Cardiac muscle cell (in vitro differentiated cells and primary cell): ENCODE measurements at places on chromosomes 3 and 15. TPM values are rescaled to one million over a fixed set of nuclear protein-coding genes. Genes with fewer than 3 reads are reported as not detected.

ISL2 gene
- not detected in 2 replicates for total RNA-seq

DNA sequence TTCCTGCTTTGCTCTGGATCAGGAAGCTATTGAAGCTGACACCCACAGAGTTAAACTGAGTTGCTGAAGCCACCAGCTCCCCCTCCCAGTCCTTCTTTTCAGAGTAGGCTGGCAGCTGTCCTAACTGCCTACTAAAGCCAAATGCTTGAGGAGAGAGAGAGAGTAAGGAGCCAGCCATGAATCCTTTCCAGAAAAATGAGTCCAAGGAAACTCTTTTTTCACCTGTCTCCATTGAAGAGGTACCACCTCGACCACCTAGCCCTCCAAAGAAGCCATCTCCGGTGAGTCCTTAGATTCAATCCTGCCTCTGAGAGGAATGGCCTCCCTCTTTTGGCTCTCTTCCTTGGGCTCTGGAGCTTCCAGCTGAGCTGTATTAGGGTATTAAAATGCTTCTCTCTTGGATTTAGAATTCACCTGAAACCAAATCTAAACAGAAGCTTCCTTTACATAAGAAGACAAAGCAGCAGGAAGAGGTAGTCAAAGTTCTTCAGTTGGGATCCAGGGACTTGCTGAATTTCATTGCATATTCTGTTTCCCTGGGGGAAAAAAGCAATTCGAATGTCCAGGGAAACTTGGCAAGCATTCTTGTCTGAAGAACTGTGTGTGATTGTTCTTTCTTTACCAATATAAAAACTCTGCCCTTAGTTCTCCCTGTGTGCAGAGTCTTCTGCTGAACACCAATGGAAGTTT is at the start of gene SLC15A2:
SLC15A2 (plus strand) TSS at position 101 of the 690 bp plus-strand sequence; CDS start at position 177, 76 bp downstream.
- DNase-seq, result peak; percentile 31

GRCh38 chr15:42863572-42864239 is 56.9 kb downstream of the TTBK2 start:
- peak; percentile 8 for DNase-seq

DNA sequence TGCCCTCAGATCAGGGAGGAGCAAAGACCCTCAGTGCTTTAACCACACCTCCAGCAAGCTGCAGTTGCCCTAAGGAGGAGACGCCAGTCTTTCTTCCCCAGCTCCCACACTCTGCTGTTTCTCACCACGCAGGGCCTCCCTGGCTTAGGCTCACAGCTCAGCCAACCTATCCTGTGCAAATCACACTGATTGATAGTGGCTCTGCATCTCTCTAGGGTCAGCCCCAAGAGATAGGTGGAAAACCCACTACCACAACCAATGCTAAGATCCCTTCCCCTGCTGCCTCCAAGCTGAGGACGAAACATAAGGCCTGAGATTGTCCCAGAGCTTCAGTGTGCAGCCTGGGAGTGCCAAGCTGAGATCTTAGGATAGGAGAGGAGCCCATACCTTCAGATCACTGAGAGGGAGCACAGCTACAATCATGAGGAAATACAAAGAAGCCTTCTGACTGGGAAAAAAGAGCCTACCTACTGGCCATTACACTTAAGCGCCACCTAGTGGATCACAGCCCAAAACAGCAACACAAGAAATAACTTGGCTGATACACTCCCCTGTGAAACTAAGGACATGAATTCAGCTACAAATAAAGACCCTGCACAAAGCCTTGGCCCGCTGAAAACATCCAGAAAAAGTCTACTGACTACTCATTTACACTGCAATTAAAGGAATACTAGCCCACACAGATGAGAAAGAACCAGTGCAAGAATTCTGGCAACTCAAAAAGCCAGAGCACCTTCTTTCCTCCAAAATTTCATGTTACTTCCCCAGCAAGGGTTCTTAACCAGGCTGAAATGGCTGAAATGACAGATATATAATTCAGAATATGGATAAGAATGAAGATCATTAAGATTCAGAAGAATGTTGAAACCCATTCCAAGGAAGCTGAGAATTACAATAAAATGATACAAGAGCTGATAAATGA is 271.5 kb upstream of the DCBLD2 start:
- peak; percentile 89 for DNase-seq

- peak; percentile 79 for DNase-seq
Observed at GRCh38 chr15:39786447-39787056, 3.9 kb upstream of the FSIP1 start.

CHRM5 gene
- total RNA-seq, result not detected in 2 replicates

DNA sequence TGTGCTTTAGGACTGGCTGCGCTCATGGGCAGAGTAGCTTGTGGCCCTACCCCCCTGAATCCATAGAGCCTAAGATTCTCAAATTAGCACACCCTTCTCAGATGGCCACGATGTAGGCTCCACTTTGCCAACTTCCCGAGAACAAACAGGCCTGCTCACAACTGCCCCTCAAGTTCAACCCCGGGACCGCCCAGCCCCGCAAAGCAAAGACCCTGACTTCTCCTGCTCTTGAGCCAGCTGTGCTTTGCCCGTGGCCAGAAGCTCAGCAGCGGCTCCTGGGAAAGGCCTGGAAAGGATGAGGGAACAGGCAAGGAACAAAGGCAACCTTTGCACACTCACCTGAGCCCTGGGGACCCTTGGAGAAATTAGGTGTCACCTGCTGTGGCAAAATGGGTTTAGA is 32.0 kb downstream of the CYP11A1 start:
- no peak for DNase-seq

GRCh38 chr15:67064607-67065530 is 533 bp upstream of the SMAD3 start:
- peak; percentile 83 for DNase-seq

DNA sequence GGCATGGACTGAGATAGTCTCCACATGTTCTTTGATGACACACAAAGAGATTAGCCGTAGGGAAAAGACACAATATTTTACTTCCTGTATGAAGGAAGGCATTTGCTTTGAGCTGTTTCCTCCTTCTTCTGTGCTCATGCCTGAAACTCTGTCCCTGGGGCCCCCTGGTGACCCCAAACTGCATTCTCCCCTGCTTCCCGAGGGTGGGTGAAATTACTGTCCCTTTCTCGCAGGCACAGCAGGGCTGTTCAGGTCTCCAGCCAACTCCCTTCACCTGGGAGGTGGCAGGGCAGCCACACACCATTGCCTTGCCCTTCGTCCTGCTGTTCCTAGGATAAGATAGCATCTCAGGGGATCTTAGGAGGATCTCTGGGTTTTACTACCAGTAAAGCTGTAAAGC is 79.2 kb downstream of the GABRG3 start:
- DNase-seq, result no peak

DNA sequence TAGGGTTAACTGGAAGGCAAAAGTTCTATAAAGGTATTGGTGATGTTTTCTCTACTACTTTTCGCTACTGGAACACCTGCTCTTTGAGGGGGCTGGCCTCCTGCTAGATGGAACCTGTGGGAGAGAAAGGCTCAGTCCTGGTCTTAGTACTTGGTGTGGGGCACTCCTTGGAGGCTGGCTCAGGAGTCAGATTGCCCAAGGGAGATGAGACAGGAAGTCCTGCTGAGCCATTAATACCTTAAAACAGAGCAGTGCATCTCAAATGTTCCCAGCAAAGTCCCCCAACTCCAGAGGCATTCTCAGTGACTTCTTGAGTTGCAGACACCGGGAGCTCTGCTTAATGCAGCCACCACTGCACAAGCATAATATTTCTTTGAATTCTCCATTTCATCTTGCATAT is 3.1 kb upstream of the ADAMTSL3 start:
- DNase-seq, result no peak

DNA sequence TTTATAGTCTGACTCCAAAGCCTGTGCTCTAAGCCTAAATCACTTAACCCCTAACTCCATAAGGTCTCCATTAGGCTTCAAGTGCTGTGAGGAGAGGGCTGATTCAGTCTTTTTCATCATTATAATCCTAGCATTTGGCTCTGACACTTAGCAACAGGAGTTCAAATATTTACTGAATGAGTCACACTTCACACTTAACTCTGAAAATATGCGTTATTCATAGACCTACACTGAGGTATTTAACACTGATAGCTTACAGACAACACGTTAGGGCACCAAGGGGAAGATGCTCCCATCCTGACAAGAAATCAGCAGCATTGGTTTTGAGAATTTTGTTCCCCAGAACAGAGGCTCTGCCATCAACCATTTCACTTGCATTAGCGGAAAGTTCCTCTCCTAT is 53.5 kb downstream of the MSL2 start:
- peak; percentile 83 for DNase-seq

DNA sequence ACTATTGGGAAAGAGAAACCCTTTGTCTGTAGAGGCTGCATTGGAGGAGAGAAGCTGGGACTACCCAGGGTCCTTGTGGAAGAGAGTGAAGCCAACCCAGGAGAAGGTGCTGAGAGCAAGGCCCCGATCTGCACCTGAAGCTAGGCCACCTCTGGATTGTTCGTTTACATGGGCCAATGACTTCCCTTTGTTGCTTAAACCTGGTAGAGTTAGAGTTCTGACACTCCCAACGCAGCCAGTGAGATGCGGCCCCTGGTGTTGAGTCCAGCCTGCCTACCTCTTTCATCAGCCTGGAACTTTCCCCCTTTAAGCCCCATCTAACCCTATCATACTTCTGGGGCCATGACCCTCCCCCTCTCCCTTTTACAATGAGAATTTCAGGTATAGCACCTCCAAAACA is 30.8 kb downstream of the CCDC13 start:
- no peak for DNase-seq

DNA sequence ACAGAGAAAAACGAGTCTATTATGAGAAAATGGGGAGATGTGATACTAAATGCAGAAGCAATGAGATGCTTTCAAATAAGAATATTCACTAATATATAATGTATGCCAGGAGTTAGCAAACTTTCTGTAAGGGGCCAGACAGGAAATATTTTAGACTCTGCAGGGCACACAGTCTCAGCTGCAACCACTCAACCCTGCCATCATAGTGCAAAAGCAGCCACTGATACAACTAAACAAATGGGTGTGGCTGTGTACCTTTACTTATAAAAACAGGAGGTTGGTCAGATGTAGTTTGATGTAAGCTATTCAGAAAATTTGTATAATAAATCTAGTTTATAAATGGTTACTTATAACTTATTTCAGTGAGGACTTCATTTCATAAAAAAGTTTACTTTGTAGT is 78.1 kb downstream of the FBXL22 start:
- no peak for DNase-seq

NEDD4 gene
- total RNA-seq, result 7.2 and 7.5 TPM in 2 replicates

P2RY1 gene
- total RNA-seq, result 4.6 and 4.8 TPM in 2 replicates

GRCh38 chr15:78322724-78323521 is 17.2 kb upstream of the CRABP1 start:
- DNase-seq, result no peak
